ENCODE measurements at places on chromosomes 11 and 22.

GRCh38 chr11:30586251-30587144, at the start of gene MPPED2:
MPPED2 (minus strand) TSS chr11:30586353; CDS start chr11:30580373, 5,980 bp downstream.
- DNase-seq = no peak

GRCh38 chr11:9646324-9646723, 17.6 kb upstream of the SWAP70 start:
- DNase-seq = no peak

DNA sequence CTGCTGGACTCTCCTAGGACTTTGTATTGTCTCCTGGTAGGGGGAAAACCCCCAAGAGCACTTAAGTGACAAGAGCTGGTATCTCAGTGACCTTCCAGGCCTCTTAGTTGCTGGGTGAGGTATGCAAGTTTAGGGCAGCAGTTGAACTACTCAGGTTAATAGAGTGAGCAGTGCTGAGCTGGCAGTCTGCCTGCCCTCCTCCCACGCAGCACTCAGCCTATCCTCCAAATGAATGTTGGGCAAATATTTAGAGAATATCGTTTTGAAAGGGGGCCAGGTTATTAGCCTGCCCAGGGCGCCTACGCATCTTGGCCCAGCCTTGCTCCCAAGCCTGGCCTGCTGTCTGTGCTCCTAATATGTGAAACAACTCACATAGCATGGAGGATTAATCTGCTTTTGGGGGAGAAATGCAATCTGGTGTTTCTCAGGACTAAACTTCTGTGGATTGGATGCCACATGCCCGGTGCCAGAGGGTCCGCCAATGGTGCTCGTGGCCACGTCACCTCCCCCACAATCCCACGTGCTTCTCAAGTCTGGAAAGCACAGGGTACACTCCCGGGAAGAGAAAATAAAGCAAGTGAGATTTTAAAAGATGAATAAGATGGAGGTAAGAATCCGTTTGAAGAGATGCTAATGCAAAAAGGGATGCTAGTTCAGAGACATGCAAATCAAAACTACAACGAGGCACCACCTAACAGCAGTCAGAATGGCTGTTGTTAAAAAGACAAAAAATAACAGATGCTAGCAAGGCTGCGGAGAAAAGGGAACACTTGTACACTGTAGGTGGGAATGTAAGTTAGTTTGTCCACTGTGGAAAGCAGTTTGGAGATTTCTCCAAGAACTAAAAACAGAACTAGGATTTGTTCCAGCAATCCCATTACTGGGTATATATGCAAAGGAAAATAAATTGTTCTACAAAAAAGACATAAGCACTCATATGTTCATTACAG, 67.7 kb downstream of the SPON1 start:
- peak; percentile 68 for DNase-seq

GRCh38 chr11:133180201-133180600, 352.1 kb downstream of the OPCML start:
- DNase-seq = no peak

- no peak for DNase-seq
Observed at GRCh38 chr11:46207270-46207669, 70.2 kb upstream of the CREB3L1 start.

- no peak for DNase-seq
Observed at GRCh38 chr11:120404495-120404894, 68.3 kb downstream of the ARHGEF12 start.

DNA sequence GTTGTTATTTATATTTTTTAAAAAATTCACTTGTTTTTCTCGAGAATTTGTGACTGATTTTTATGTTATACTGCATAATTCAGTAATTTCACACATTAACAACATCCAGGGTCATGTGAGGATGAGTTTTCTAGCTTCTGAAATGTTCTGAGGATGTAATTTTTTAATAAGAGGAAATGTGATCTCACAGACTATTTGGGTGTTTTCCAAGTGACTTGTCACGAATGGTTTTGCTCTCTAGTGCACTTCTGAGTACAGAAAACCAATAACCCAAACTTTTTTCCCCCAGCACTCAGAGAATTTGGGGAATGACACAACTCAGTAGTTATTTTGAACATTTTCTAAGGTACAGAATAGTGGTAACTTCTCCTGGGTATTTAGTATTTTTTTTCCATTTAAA, 821.1 kb upstream of the ARHGAP42 start:
- no peak for DNase-seq

GRCh38 chr11:112881461-112881860, 79.8 kb upstream of the NCAM1 start:
- DNase-seq = peak; percentile 73

- no peak for DNase-seq
Observed at GRCh38 chr22:25928038-25928437, 186.1 kb downstream of the MYO18B start.

- no peak for DNase-seq
Observed at GRCh38 chr11:8196749-8197148, 27.9 kb upstream of the RIC3 start.

- DNase-seq = no peak
Observed at GRCh38 chr22:35349704-35350538, 31.0 kb upstream of the HMOX1 start.

DNA sequence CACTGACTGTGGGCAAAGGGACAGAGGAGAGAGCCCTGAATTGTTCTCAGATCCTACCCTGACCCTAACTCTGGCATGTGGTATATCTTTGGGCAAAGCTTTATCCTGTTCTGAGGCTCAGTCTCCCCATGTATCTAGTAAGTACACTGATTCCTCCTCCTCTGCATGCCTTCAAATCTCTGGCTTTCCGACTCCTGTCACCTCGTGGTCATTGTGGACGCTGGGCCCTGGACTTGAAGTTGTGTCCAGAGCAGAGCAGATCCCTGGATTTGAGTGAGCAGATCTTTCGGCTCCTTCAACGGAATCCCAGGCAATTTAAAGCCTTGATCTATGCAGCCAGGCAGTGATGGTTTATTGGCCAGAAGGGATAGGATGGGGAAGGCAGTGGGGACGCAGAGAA, 3.0 kb downstream of the MOGAT2 start:
- no peak for DNase-seq

GRCh38 chr22:37126383-37126782, 16.9 kb upstream of the TMPRSS6 start:
- DNase-seq = no peak

GRCh38 chr11:13384908-13385640, 77.9 kb downstream of the BTBD10 start:
- peak; percentile 49 for DNase-seq

- DNase-seq = peak; percentile 91
Observed at GRCh38 chr11:104772806-104773241, 125.4 kb downstream of the CASP12 start.

DNA sequence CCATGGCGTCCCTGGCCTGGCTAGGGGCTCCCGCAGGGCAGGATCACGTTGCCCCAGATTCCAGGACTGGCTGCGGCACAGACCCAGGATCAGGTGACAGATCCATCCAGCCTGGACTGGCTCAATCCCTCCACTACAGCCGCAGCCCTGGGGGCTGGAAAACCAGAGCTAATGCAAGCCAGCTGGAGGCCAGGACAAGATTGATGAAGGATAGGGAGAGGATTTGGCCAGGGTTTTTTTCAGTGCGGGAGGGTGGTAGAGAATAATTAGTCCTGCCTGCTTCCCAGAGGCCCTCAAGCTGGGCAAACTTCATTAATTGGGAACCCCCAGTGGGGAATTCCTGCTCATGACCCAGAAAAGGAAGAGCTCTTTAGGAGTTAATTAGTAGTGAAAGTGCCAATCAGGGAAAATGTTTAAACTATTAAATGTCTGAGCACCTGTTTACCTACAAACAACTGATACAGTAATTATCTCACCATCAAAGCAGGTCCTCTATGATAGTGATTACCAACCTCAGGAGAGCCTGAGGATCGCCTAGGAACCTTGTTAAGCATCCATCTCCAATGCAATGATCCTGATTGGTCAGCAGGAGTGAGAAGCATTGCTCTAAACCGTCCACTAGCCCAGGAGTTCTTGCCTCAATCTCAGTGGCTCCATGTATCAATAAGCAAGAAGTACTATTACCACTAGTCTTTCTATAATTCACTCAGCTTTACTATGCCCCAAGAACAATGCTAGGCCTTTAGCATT, 33.0 kb upstream of the MYOD1 start:
- DNase-seq = no peak

GRCh38 chr11:8242499-8243280, 21.0 kb downstream of the LMO1 start:
- DNase-seq = no peak

GRCh38 chr22:23242473-23243001, 62.2 kb downstream of the BCR start:
- DNase-seq = no peak

DNA sequence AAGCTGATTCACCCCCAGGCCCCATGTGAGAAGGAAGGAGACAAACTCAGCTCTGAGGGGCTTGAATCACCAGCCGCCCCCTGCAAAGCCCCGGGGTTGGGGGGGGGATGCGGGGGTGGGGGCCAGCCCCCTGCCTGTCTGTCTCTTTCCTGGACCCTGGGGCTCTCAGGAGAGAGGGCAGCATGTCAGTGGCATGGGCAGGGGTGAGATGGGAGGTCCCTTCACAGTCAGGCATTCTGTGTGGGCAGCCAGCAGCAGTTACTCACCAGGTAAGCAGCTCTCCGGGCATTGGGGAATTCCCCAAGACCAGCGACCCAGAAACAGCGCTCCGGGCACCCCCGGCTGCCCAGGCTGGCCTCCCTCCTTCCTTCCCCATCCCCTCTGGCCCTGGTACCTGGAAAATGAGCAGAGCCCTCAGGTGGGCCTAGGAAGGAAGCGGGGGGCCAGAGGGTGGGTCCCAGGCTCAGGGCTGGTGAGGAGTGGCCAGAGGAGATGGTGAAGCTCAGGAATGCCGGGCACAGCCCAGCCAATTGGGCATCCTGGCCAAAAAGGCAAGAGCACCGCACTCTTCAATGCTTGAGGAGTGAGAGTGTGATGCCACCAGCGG, 4.2 kb upstream of the LIF start:
- peak; percentile 93 for DNase-seq

- no peak for DNase-seq
Observed at GRCh38 chr11:41042688-41043087, 416.8 kb downstream of the LRRC4C start.

- no peak for DNase-seq
Observed at GRCh38 chr11:31926816-31927528, 115.8 kb upstream of the PAX6 start.

DNA sequence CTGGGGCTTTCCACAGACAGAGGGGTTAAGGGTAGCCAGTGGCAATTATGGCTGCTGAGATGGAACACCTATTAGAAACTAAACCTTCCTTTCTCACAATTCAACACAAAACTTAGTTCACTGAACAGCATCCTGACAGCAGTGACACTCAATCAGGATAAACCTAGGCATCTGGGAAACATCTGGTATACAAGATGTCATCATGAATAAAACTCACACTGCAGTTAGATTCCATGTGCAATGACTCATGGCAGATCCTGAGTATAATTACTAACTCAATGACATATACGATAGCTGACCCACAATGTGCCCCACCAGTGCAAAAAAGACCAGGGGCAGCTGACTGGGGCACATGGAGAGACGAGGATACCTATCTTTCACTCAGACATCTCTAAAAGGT, 17.7 kb downstream of the RBFOX2 start:
- no peak for DNase-seq

DNA sequence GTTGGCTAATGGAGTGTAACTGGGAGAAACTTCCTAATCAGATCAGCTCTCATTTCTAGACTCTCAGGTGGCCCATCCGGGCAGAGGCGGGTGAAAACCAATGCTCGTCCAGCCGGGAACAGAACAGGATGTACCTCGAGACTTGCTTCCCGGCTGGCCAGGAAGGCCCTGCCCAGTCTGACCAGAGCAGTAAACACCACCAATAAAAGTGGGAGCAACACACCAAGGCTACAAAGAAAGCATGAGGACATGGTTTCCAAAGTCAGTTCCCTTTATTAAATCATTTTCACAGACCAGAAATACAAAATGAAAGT, 940 bp upstream of the TNKS1BP1 start:
- DNase-seq = no peak

DNA sequence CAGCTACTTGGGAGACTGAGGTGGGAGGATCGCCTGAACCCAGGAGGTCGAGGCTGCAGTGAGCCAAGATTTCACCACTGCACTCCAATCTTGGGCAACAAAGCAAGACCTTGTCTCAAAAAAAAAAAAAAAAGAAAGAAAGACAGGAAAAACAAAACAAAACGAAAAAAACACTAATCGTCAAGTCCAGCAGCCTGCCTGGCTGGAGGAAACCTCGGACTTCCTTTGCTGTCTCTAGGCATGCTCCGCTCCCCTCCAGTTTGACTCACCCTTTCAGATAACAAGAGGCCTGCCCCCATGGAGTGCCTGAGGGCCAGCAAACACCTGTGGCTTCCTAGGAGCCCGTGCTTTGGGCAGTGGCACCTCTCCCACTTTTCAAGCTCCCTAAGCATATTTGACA, 28.8 kb upstream of the CHKA start:
- peak; percentile 2 for DNase-seq

GRCh38 chr11:57410287-57410686, 16.6 kb downstream of the SLC43A3 start:
- DNase-seq = no peak

DNA sequence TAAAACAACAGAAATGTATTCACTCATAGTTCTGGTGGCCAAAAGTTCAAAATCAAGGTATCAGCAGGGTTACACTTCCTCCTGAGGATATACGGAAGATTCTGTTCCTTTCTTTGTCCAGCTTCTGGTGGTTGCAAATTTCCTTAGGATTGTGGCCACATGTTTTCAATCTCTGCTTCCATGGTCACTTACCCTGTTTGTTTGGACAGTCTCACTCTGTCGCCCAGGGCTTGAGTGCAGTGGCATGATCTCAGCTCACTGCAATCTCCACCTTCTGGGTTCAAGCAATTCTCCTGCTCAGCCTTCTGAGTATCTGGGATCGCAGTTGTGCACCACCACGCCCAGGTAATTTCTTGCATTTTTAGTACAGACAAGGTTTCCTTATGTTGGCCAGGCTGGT, 534.3 kb downstream of the KCNA4 start:
- DNase-seq = peak; percentile 70

DNA sequence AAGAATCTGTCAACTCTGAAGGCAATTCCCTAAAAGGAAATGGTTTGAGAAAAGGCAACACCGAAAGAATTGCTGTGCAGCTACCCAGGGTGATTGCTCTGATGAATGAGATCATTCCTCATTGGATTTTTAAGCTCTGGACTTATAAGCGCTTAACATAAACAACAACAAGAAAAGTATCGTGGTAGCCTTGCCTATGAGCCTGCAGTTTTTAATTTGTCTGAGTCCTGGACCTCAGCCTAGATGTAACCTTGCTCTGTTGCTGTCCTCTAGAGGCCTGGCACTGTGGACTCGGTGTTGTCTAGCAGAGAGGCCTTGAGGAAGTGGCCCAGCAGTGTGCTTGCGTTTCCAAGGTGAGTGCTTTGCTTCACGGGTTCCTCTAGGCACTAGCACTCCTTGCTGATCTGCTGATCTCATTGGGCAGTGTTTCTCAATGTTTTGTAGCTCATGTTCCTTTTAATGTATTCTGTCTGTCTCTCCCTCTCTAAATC, 20.4 kb downstream of the CCDC81 start:
- DNase-seq = no peak

DNA sequence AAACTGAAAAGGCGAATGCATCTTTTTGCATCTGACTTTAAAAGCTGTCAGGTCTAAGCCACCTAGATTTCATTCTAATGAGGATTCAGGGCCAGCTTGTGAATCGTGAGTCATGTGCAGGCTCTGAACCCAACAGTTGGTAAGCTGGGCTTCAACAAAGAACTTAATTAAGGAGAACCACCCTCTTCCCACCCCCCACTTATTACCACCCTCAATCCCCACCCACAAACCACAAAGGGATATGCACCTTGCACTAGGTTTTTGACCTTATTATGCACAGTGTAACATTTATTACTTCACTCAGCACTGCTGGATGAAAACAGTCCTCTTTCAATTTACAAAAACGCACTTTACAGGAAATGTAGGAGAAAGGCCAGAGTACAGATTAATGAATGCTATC, 94.1 kb upstream of the LIN7C start:
- no peak for DNase-seq

- DNase-seq = no peak
Observed at GRCh38 chr22:49460592-49461281, 366.9 kb downstream of the BRD1 start.

Measured in kidney glomerular epithelial cell (primary cell).